ENCODE measurements at places on chromosomes 3 and 15.

DNA sequence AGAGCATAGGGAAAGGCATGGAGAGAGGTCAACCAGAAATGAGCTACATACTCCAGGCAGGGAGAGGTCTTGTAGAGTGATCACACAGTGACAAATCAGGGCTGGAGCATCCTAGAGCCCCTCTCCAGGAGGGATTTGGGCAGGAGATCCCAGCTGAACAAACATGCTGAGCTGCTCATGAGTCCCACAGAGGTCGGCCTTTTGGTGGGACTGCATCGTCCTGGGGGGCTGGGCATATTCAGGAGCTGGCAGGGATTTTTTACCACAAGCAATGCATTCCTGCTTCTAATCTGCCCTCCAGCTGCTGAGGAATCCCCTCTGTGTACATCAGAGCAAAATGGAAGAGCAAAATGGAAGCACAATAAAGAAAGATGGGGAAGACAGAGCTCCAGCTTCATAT lies 94.9 kb downstream of the NTRK3 start:
- DNase-seq: no peak

- DNase-seq: no peak
These were observed at the start of gene HCLS1 for GRCh38 chr3:121660356-121661171. Gene HCLS1, minus strand, starts transcription at chr3:121660903. Its CDS starts 2,556 bp downstream, at chr3:121658347.

- DNase-seq: no peak
These were observed 11.4 kb upstream of the VGLL3 start for GRCh38 chr3:87002346-87002745.

- DNase-seq: no peak
These were observed 26.5 kb downstream of the RTP1 start for GRCh38 chr3:187223799-187224198.

DNA sequence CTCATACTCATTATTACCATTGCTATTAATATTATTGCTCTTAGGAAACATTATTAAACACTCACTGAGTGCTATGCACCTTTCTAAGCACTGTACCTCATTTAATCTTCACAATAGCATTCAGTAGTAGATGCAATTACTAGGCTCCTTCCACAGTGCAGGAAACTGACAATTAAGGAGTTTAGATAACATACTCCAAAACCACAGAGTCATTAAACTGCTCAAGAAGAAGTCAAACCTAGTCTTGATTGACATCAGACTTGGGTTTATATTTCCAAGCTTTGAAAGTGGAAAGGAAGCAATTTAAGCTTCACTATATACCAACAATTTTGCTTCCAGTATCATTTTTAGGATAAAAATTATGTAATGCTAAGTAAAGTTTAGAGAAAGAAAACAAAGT lies 490.1 kb upstream of the ARRDC4 start:
- no peak for DNase-seq

DNA sequence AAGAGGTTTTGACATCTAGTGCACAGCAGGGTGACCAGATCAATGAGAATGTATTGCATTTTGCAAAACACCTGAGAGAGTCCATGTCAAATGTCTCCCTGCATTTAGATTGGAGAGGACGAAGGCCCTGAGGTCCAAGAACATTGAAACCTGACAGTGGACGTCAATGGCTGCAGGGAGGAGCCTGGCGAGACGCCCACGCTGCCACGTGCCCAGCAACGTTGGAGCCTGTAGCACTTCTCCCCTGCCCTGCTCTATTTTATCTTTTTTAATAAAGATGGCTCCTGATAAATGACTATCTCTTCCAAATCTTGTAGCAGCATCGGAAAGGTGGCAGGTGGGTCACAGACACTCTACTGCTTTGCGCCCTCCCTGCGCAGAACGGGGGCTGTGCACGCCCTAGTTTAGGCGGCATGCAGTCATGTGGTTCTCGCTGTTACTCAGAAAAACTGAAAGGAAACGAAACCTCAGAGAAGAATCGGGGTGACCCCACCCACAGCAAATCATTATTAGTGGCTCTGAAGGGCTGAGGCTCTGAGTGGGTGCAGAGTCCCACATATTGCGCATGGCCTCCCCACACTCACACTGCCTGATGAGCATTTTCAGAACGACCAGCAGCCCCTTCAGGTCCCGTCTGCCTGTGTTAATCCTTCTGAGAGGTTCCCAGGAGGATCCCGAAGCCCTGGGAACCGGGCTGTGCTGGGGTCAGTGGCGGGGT lies 62.5 kb upstream of the TAMM41 start:
- DNase-seq: no peak

- no peak for DNase-seq
These were observed 138.3 kb downstream of the SQOR start for GRCh38 chr15:45773149-45773548.

GRCh38 chr15:83164771-83165404 lies 42.7 kb downstream of the HDGFL3 start:
- DNase-seq: no peak

GRCh38 chr3:186421946-186422345 lies 59.9 kb upstream of the DGKG start:
- DNase-seq: no peak

DNA sequence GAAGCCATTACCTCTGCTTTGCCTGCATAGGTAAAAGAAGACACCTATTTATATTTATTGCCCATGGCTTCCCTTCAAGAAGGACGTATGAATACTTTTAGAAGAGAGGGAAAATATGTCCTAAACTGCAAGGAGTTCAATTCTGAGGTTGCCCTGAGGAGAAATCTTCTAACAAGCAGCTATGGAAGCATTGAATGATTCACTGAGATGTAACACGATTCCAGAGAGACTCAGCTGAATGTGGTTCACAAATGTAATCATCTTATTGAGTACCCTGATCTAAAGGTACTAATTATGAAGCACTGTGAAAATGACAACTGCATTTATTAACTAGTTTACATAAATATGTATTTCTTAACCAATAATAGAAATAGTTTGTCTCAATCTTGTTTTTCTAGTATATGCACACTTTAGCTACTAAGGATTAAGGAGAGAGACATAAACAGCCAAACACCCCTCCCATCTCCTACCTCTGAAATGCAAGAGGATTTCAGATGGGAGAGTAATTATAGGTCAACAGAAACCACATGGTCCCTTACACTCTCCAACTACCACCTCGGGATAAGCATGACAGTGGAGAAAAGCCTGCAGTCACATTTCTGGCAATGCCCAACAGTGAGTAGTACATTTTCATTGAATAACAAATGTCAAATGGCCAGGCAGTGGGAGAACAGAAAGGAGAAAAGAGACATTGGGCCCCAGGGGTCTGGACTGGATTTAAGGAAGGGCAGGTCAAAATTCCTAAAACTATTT lies 506.2 kb upstream of the IL12A start:
- no peak for DNase-seq

DNA sequence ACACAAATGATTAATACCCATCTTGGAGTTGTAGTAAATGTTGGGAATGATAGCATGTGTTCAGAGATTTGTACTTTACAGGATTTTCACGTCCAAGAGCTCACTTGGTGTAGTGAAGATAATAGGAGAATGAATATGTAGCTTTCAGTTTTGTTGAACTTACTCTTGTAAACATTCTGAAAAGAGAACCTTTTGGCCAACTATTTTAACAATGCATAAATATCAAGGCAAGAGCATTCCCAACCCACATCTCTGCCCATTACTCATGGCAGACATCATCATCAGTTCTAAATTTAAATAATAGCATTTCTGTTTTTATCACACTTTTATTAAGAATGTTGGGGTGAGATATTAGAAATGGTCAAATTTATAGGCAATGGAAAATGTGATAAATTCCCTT lies 465.2 kb upstream of the TPRG1 start:
- DNase-seq: no peak

DNA sequence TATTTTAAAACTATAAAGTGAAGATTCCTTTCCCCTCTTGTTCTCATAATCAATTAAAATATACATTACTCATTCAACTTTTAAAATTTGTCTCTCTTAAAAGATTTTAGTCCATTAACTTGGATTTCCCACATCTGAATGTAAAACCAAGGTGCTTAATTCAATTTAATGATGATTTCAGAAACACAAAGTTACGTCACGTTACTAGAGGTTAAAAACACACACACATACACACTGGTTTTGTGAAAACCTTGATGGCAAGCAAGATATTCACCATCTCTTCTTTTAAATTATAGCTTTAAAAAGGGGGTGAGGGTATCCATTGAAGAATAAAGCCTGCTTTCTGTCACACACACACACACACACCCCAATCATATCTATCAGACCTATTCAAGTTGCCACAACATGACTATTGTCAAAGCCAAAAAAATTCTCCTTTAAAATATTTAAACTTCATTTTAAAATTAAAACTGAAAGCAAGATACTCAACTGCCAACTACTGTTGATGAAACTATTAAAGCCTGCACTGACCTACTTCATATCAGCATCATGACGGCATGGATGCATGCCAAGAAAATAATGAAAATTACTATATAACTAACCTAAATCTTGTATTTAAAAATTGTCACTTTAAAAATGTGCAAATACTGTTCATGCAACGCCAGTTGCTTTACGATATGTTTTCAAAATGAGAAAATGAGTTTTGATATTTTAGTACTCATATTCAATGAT lies 2.1 kb downstream of the RFX7 start:
- DNase-seq: no peak

GRCh38 chr3:113254171-113254947 lies 43.0 kb downstream of the BOC start:
- DNase-seq: no peak

- DNase-seq: peak; percentile 23
These were observed 152.4 kb downstream of the AGBL1 start for GRCh38 chr15:86231864-86232721.

DNA sequence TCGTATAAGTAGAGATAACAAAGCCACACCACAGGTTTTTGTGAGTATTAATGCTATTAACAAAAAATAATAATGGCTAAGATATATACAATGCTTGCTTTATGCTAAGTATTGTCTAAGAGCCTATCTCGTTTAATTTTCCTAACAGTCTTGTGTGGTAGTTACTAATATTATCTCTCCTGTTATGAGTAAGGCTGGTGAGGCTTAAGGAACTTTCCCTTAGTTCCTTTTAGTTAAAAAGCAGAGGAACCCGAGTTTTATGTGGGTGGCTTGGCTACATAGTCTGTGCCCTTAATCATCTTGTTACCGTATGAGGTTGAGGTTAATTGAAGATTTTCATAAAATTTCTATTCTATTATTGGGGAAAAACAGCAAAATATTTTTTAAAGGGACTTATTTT lies 218.4 kb downstream of the SOX2 start:
- no peak for DNase-seq

GRCh38 chr3:10706156-10706739 lies 109.8 kb upstream of the SLC6A11 start:
- DNase-seq: no peak

GRCh38 chr3:134067531-134068161 lies 37.9 kb upstream of the SLCO2A1 start:
- DNase-seq: no peak

DNA sequence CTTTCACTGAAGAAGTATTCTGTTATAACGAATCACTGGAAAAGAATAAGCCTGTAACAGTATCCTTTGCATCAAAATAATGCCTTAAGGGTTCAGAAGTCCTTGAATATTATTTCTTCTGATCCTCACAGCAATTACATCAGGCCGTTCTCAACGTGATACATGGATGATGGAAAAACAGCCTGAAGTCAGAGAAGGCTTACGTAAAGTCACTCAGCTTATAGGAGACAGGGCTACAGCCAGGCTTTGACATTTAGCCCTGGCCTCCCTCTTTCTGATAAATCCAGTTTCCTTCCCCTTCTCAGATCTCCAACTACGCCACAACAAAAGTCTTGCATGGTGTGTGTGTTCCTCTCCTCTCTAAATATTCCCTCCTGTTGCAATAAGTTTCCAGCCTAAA lies 131.9 kb downstream of the ANO10 start:
- DNase-seq: no peak

- no peak for DNase-seq
These were observed 29.6 kb downstream of the DCLK3 start for GRCh38 chr3:36734742-36735141.

DNA sequence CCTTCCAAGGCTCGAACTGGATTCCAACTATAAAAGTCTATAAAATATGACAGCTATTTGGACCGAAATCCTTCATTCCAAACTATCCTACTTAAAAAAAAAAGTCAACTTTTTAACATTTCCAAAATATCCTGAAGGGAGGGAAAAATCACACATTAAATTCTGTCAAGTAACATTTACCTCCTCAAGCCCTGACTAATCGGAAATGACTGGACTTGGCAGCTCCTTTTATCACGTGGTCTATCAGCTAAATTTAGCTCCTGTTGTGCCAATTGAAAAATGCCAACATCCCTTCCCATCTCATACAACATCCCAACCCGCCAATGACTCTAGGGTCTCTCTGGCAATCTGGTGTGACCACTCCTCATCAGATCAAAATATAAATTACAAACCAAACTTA lies 297.9 kb downstream of the FHIT start:
- no peak for DNase-seq

DNA sequence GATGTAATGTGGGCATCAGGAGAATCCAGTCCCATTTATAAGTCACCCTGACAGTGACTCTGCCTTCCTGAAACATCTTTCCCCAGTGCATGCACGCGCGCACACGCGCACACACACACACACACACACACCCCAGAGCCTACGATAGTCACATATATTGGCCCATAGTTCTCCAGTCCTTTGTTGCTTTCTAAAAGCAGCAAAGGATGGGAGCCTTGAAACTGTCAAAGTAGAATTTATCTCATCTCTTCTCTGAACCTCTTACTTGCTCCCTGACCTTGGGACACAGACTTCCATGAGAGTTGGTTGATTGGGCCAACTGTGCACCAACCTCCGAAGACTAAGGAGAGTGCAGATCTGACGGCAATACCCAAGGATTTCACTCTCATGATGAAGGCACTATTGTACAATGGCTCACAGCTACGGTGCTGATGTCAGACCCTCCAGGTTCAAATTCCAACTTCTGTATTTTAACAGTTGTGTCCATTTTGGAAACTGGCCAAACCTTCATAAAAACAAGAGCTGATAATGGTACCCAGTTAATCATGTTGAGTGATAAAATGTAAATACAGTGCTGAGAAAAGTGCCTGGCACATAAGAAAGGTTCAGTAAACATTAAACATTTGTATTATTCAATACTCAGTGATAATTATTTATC lies 8.3 kb downstream of the CPA3 start:
- DNase-seq: peak; percentile 11

- peak; percentile 1 for DNase-seq
These were observed 63.2 kb downstream of the IQGAP1 start for GRCh38 chr15:90451053-90451850.

DNA sequence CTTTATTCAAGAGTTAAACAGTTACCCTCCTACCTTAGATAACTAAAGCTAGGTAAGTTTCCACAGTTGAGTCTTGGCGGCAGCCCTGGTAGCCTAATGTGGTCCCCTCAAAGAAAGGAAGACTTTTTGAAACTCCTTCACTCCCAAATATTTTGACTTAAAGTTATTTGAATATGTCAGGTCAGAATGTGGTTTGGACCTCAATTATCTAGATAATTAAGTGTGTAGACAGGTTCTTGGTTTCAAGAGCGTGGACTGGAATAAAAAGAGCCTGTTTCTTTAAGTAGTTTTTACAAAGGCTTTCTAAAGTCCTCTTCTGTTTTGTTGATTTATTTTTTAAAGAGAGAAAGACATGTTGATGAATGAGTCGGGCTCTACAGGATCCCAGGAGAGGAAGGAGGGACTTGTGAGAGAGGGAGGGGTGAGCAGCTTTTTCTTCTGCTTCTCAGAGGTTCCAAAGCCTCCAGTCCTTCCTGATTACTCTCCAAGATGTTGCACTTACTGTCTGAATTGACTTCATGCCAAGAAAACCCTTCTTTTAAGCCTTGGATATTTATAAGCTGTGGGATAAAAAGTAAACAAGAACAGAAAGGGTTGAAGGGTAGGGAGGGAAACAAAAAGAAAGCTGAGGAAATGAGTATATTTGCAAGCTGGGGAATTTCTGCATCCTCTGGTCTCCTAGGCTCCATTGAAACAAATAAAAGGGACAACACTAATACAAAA lies 457.4 kb downstream of the IGSF11 start:
- no peak for DNase-seq

GRCh38 chr3:69710153-69710977 lies 28.9 kb upstream of the MITF start:
- no peak for DNase-seq

All from NCI-H345 (cell line).